Type B pancreatic cell (in vitro differentiated cells): ENCODE measurements at places on chromosomes 7 and 10.
A peak's percentile ranks its signal among the peaks of the same experiment; 100 is the strongest.

GRCh38 chr7:71558806-71559613, 427.1 kb downstream of the GALNT17 start:
- no peak overlapping the region for H3K4me3 ChIP-seq
- H3K27me3 ChIP-seq = no peaks in the 10 kb centered on the region
- H3K27ac ChIP-seq = no peak overlapping the region
- no peaks in the 10 kb centered on the region for H3K36me3 ChIP-seq
- DNase-seq = no peak

DNA sequence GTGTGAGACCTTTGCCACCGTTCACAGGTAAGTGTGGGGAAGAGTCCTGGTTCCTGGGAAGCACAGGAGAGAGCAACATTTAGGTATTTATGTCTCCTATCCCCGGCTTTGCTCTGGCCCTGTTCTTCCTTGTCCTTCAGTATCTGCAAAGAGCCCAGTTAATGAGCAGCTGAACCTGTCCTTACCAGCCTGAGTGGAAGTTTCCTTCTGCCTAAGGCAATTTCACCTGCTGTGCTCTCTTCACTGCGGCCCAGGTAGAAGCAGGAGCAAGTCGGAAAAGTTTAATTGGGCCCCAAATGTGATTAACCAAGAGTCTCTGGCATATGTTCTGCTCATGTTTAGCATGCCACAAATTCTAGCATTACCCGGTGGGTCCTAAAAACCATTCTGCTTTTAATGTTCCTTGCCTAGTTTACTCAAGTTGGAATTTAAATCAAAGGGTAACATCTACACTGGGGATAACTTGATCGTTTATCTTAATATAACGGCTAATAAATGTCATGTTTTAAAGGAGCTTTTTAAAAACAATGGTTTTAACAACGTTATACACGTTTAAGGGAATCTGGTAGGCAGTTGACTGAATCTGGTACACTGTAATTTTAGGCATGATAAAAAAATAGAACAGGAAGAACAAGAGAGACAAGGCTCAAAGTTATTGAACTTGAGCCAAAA, 817.1 kb downstream of the TYW1 start:
- H3K36me3 ChIP-seq = no peaks in the 10 kb centered on the region
- no peaks in the 10 kb centered on the region for H3K4me1 ChIP-seq
- H3K27me3 ChIP-seq = peaks cover 8% of the 10 kb centered on the region
- H3K4me3 ChIP-seq = no peak overlapping the region

DNA sequence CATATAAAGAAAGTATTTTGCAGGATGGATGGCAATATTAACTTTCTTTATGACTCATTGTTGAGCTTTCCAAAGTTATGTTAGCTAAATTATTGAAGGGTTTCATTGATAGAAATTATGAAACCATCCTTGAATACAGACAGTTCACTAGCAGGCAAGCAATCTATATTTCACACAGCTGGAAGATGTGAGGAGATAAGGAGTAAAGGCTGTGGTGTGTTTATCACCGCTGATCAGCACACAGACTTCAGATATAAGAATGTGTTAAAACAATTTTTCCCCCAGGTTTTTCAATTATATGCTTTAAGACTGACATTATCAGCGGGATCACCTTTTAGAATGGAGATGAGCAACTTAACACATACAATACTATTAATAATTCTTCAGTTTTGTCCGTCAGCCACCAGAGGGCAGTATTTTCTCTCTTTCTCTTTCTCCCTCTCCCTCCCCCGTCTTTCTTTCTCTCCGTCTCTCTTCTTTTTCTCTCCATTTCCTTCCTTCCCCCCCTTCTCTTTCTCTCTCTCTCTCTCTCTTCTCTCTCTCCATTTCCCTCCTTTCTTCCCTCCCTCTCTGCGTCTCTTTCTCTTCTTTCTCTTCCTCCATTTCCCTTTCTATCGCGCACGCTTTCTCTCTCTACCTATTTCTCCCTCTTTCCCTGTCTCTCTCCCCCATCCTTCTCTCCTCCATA, 62.9 kb upstream of the FAM171A1 start:
- peaks cover 15% of the 10 kb centered on the region for H3K4me1 ChIP-seq
- peak overlapping the region; percentile 84 for H3K4me3 ChIP-seq
- no peaks in the 10 kb centered on the region for H3K36me3 ChIP-seq
- H3K27ac ChIP-seq = peak overlapping the region; percentile 30

- peak; percentile 40 for DNase-seq
- no peaks in the 10 kb centered on the region for H3K27me3 ChIP-seq
- no peaks in the 10 kb centered on the region for H3K4me1 ChIP-seq
- H3K27ac ChIP-seq = no peak overlapping the region
Measured at GRCh38 chr10:125779403-125780327, 4.0 kb upstream of the MMP21 start.

GRCh38 chr7:99597762-99598501, at the start of gene TMEM225B:
TMEM225B (plus strand) TSS chr7:99598267; CDS start chr7:99604389, 6,122 bp downstream.
- H3K27me3 ChIP-seq = peaks cover 12% of the 10 kb centered on the region
- H3K4me3 ChIP-seq = no peak within 1 kb of the TSS
- H3K4me1 ChIP-seq = no peaks in the 10 kb centered on the region
- H3K36me3 ChIP-seq = no peaks in the 10 kb centered on the region

DNA sequence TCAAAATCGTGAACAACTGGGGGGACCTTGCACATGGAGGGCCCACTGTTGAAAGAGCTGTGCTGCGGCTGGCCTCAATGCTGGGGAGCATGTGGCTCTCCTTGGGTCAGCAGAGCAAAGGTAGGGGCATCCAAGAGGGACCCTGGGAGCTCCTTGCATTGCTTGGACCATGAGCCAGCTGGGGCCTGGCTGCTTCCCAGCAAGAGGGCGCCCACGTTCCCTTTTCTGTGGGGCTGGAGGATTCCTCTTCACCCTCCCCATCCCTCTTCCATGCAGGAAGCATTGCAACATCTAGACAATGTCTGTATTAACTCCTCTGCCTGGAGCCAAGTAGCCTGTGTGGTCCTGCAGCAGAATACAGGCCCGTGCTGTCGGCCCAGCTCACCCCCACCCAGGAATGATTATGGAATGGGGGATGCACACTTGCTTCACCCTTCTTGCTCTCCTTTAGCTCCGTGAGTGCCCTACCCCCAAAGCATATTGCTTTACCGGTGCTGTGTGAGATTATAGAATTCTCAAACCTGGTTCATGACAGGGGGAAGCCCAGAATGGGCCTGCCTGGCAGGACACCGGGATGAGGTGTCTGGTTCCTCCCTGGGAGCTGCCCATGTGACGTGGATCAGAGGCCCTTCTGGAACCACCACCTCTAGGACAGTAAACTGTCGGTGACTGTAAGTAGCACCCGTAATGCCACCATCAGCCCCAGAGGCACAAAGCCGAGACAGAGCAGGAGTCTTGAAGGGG, 61.9 kb downstream of the SYPL1 start:
- no peak overlapping the region for H3K4me3 ChIP-seq
- H3K27me3 ChIP-seq = peaks cover 14% of the 10 kb centered on the region
- H3K27ac ChIP-seq = no peak overlapping the region
- no peaks in the 10 kb centered on the region for H3K36me3 ChIP-seq

GRCh38 chr7:47581804-47582763, at the start of gene TNS3:
TNS3 (minus strand) TSS chr7:47582111; CDS start chr7:47439636, 142,475 bp downstream.
- peaks cover 3% of the 10 kb centered on the region for H3K36me3 ChIP-seq
- peak within 1 kb of the TSS; percentile 82 for H3K27ac ChIP-seq
- peak within 1 kb of the TSS; percentile 96 for H3K4me3 ChIP-seq
- peak; percentile 75 for DNase-seq
- peaks cover 13% of the 10 kb centered on the region for H3K27me3 ChIP-seq

- peak overlapping the region; percentile 93 for H3K27ac ChIP-seq
- peaks cover 25% of the 10 kb centered on the region for H3K4me1 ChIP-seq
- H3K36me3 ChIP-seq = peaks cover 61% of the 10 kb centered on the region
- H3K27me3 ChIP-seq = no peaks in the 10 kb centered on the region
- H3K4me3 ChIP-seq = peak overlapping the region; percentile 29
Measured at GRCh38 chr10:24483701-24484100, 240.0 kb downstream of the ARHGAP21 start.

DNA sequence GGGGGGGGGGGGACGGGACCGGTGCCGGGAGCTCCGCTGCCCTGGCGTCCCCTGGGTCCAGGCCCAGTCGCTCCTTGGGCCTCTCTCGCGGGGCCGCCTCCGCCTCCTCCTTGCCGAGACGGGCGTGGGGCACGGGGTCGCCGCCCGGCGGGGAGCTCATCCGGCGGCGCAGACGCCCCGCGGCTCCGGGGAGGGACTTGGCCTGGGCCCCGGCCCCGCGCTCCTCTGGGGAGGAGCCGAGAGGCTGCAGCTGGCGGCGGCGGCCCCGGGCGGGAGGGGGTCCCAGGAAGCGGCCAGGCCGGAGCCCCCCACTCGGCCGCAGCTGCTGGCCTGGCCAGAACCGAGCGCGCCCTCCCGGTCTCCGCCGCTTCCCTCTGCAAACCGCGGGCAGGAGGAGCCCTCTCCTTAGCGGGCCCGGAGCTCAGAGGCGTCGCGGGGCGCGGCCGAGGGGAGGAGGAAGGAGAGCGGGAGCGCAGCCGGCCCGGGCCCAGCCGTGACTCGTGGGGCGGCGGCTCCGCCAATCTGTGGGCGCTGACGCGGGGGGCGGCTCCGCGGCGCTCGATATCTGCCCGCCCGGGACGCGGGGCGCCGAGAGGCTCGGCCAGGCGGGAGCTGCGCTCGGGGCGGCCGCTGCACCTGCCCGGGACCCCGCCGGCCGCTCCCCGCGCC, at the start of gene FAM20C:
TSS of gene FAM20C (plus strand) at position 591 of the 669 bp plus-strand sequence. CDS start 629 bp downstream, outside the sequence.
- H3K27ac ChIP-seq = peak within 1 kb of the TSS; percentile 90
- H3K36me3 ChIP-seq = peaks cover 14% of the 10 kb centered on the region
- H3K4me3 ChIP-seq = peak within 1 kb of the TSS; percentile 96
- no peak for DNase-seq
- H3K4me1 ChIP-seq = peaks cover 37% of the 10 kb centered on the region
- H3K27me3 ChIP-seq = peaks cover 32% of the 10 kb centered on the region

- no peaks in the 10 kb centered on the region for H3K27me3 ChIP-seq
- no peak overlapping the region for H3K4me3 ChIP-seq
- DNase-seq = no peak
- no peak overlapping the region for H3K27ac ChIP-seq
Measured at GRCh38 chr10:62039954-62040353, 138.5 kb downstream of the ARID5B start.

DNA sequence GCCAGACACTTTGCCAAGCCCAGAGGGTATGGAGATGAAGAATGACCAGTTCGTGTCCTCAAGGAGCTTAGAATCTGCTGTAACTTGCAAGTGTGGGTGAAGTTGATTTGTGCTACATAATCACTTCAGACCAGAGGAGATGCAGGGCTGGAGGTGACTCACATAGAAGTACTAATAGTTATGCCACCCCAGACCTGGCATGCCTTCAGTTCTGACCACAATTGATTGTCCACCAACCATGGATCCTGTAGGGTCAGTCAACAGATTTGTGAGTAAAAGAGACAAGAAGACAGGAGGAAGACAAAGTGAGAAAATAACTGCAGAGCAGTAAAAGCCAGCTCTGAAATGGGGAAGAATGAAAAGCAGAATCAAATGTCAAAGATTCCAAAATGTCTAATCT, 51.2 kb upstream of the BMPER start:
- H3K27ac ChIP-seq = no peak overlapping the region
- DNase-seq = no peak
- peaks cover 25% of the 10 kb centered on the region for H3K27me3 ChIP-seq
- no peaks in the 10 kb centered on the region for H3K4me1 ChIP-seq

- H3K4me3 ChIP-seq = peak overlapping the region; percentile 51
- peaks cover 5% of the 10 kb centered on the region for H3K27me3 ChIP-seq
- peak overlapping the region; percentile 39 for H3K27ac ChIP-seq
- peaks cover 6% of the 10 kb centered on the region for H3K36me3 ChIP-seq
- peaks cover 46% of the 10 kb centered on the region for H3K4me1 ChIP-seq
Measured at GRCh38 chr10:117503244-117504205, 39.0 kb upstream of the EMX2 start.

DNA sequence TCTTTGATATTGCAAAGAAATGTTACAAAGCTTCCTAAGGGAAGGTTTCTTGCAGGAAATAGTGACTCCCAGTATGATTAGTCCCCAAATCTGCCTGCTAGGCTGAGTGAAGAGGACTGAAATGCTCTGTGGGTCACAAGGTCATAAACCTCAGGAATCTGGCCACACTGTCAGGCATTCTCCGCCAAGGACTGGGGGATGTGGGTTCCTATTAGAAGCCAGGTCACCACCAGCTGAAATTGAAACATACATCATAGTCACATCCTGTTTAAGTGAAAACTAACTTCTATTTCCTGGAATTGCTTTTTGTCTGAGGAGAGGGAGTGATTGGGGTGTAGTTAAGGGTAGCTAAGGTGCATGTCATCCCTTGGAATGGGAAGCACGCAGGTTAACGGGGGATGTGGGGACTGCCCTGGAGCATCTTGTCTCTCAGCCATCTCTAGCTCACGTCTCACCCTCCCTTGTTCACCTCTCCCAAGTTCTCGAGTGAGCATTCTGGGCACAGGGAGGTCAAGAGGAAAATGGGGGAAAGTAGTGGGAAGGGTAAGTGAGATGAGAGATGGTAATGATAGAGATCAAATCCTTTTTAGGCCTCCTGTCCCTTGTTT, 12.0 kb upstream of the GSAP start:
- no peak overlapping the region for H3K27ac ChIP-seq
- H3K36me3 ChIP-seq = no peaks in the 10 kb centered on the region
- H3K4me3 ChIP-seq = no peak overlapping the region
- H3K27me3 ChIP-seq = no peaks in the 10 kb centered on the region

- no peak overlapping the region for H3K27ac ChIP-seq
- no peak overlapping the region for H3K4me3 ChIP-seq
Measured at GRCh38 chr10:14449293-14449815, 118.6 kb upstream of the FRMD4A start.

GRCh38 chr10:129525401-129525801, 58.4 kb downstream of the MGMT start:
- H3K4me1 ChIP-seq = peaks cover 12% of the 10 kb centered on the region
- no peak overlapping the region for H3K4me3 ChIP-seq
- no peak for DNase-seq
- peaks cover 5% of the 10 kb centered on the region for H3K36me3 ChIP-seq
- H3K27me3 ChIP-seq = no peaks in the 10 kb centered on the region

- no peak for DNase-seq
- H3K27me3 ChIP-seq = peaks cover 7% of the 10 kb centered on the region
- no peaks in the 10 kb centered on the region for H3K36me3 ChIP-seq
- no peak overlapping the region for H3K4me3 ChIP-seq
- H3K4me1 ChIP-seq = no peaks in the 10 kb centered on the region
Measured at GRCh38 chr10:91756286-91756685, 41.9 kb upstream of the TNKS2 start.

GRCh38 chr10:44809647-44810046, 101.5 kb upstream of the TMEM72 start:
- H3K27ac ChIP-seq = no peak overlapping the region
- DNase-seq = no peak
- no peaks in the 10 kb centered on the region for H3K36me3 ChIP-seq
- peaks cover 11% of the 10 kb centered on the region for H3K27me3 ChIP-seq
- no peak overlapping the region for H3K4me3 ChIP-seq

- peaks cover 51% of the 10 kb centered on the region for H3K27me3 ChIP-seq
- no peaks in the 10 kb centered on the region for H3K36me3 ChIP-seq
- H3K27ac ChIP-seq = peak overlapping the region; percentile 31
- H3K4me1 ChIP-seq = no peaks in the 10 kb centered on the region
Measured at GRCh38 chr10:49114718-49115014, 656 bp downstream of the VSTM4 start.

- no peaks in the 10 kb centered on the region for H3K27me3 ChIP-seq
- H3K4me3 ChIP-seq = no peak overlapping the region
- DNase-seq = no peak
- peaks cover 23% of the 10 kb centered on the region for H3K36me3 ChIP-seq
- H3K4me1 ChIP-seq = peaks cover 4% of the 10 kb centered on the region
Measured at GRCh38 chr10:31808258-31809218, 120.1 kb downstream of the ARHGAP12 start.

DNA sequence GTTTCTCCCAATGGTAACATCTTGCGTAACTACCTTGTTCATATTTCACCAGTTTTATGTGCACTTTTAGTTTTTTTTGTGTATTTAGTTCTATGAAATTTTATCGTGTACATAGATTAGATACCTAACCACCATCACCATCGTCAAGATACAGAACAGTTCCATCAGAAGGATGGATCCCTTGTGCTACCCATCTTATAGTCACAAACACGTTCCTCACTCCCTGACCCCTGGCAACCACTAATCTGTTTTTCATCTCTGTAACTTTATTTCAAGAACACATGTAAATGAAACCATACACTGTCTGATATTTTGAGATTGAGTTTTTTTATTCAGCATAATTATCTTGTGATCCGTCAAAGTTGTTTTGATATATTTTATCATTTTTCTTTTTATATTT, 29.9 kb downstream of the FANK1 start:
- no peak for DNase-seq
- H3K4me1 ChIP-seq = no peaks in the 10 kb centered on the region
